H54 (cell line): ENCODE measurements at places on chromosomes 3 and 15.

DNA sequence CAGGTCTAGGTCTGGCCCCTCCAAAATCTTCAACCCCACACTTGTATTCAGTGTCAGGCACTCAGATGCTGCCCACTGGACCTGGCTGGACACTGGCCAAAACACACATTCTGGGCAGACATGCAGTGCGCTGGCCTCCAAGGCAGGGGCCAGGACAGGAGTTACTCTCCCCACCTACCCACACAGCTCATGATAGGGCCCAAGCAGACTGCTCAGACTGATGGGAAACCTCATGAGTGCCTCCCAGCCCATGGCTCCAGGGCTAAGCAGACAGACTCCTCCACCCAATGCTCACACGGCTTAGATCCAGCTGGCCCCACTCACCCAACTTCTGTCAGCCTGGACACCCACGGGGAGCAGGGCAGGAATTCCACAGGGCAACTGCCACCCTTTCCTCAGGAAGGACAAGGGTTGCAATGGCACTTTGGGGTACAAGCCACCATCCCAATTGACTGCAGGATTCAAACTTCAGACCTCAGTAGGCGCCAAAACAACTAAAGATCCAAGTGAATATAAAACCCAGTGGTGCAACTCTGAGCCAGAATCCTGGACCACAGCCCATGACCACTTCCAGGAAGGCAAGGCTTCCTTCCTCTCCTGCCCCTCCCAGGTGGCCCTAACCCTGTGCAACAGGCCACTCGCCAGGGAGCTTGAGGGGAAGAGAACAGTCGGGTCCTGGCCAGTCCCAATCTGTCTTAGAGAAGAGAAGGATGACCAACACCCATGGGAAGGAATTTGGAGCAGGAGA, 1.4 kb downstream of the LTF start:
- DNase-seq = no peak

- no peak for DNase-seq
Observed at GRCh38 chr3:132062535-132062934, 27.7 kb upstream of the CPNE4 start.

GRCh38 chr3:77079988-77080610, 40.2 kb downstream of the ROBO2 start:
- no peak for DNase-seq

DNA sequence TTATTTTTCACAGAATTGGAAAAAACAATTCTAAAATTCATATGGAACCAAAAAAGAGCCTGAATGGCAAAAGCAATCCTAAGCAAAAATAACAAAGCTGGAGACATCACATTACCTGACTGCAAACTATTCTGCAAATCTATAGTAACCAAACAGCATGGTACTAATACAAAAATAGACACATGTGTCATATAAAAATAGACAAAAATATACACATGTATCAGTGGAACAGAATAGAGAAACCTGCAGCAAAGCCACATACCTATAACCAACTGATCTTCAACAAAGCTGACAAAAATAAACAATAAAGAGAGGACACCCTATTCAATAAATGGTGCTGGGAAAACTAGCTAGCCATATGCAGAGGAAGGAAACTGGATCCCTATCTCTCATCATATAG, 259.6 kb downstream of the IGSF11 start:
- DNase-seq = no peak
